ENCODE measurements at places on chromosomes 13 and 19. TPM values are rescaled to one million over a fixed set of nuclear protein-coding genes. Genes with fewer than 3 reads are reported as not detected.

Gene IL27RA
- 1.4 TPM for total RNA-seq

Gene POU4F1
- not detected for total RNA-seq

Gene ZNF844
- 12.5 TPM for total RNA-seq

Gene ELSPBP1
- not detected for total RNA-seq

Gene ZNF99
- under 0.01 TPM for total RNA-seq

Gene CGB3
- total RNA-seq: not detected

Gene PCDH17
- total RNA-seq: 4.6 TPM

Gene PDX1
- not detected for total RNA-seq

Gene MYPOP
- 6.1 TPM for total RNA-seq

Gene ZNF728
- total RNA-seq: 5.1 TPM

Gene RXFP2
- not detected for total RNA-seq

Gene SIGLEC6
- 2.1 TPM for total RNA-seq

Gene GJA3
- total RNA-seq: not detected

Gene CNN2
- 31.4 TPM for total RNA-seq

Gene FCGBP
- 10.8 TPM for total RNA-seq

Gene ACP5
- total RNA-seq: 23.5 TPM

Gene SPRY2
- total RNA-seq: 74.2 TPM

Gene DIAPH3
- total RNA-seq: not detected

Gene KLK2
- total RNA-seq: not detected
